Osteoblast (primary cell): ENCODE measurements at places on chromosomes 2 and 18. TPM values are rescaled to one million over a fixed set of nuclear protein-coding genes. Genes with fewer than 3 reads are reported as not detected.

The TTC31 gene
- total RNA-seq, result 17.0 and 18.3 TPM in 2 replicates

The NT5DC4 gene
- not detected in 2 replicates for total RNA-seq

The LINC00305 gene
- total RNA-seq, result not detected in 2 replicates

The OSGEPL1 gene
- total RNA-seq, result 7.2 and 9.4 TPM in 2 replicates

The EGR4 gene
- not detected in 2 replicates for total RNA-seq

The SH3RF3 gene
- 14.7 and 14.8 TPM in 2 replicates for total RNA-seq

The ACVR1 gene
- 52.5 and 53.9 TPM in 2 replicates for total RNA-seq

The POTEC gene
- 0.29 and 0.36 TPM in 2 replicates for total RNA-seq

The GKN2 gene
- total RNA-seq, result not detected in 2 replicates

The SCG2 gene
- 2.2 and 2.4 TPM in 2 replicates for total RNA-seq

GRCh38 chr2:217092710-217093379 is 233.0 kb upstream of the TNP1 start:
- H3K4me3 ChIP-seq, result no peak overlapping the region
- H3K36me3 ChIP-seq, result no peaks in the 10 kb centered on the region
- H3K27me3 ChIP-seq, result no peaks in the 10 kb centered on the region
- H3K4me1 ChIP-seq, result peaks cover 5% of the 10 kb centered on the region

DNA sequence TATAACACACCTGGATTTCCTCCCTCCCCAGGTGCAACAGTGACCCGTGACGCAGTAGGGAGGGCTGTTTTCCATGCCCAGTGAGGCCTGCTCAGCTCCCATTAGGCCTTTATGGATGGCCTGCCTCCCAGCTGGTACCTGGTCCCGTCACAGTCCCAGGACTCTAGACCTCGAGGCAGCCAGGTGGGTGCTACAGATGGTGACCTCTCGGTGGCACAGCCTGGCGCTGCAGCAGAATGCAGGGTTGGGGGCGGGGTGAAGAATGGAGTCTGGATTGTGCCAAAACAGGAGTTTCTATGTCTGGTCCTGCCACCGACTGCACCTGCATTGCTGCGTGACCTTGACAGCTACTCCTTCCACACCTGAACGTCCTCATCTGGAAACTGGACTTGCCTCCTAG is 18.0 kb upstream of the YWHAQ start:
- no peak overlapping the region for H3K27ac ChIP-seq
- H3K27me3 ChIP-seq, result no peaks in the 10 kb centered on the region
- DNase-seq, result no peak
- no peak overlapping the region for H3K4me3 ChIP-seq

GRCh38 chr2:8653485-8653884 is 28.4 kb upstream of the ID2 start:
- H3K4me1 ChIP-seq, result peaks cover 9% of the 10 kb centered on the region
- H3K27ac ChIP-seq, result no peak overlapping the region
- no peak overlapping the region for H3K4me3 ChIP-seq
- no peak for DNase-seq

DNA sequence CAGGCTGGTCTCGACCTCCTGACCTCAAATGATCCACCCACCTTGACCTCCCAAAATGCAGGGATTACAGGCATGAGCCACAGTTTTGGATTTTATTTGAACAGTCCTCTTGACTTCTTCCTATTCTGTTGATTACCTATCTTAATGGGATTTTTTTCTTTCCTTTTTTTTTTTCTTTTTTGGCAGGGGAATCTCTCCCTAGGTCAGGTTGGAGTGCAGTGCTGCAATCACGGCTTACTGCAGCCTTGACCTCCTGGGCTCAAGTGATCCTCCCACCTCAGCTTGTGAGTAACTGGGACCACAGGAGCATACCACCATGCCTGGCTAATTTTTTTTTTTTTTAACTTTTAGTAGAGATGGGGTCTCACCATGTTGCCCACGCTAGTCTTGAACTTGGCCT is 2.8 kb downstream of the MTHFD2 start:
- DNase-seq, result no peak
- no peaks in the 10 kb centered on the region for H3K27me3 ChIP-seq
- no peak overlapping the region for H3K4me3 ChIP-seq
- H3K4me1 ChIP-seq, result peaks cover 40% of the 10 kb centered on the region

DNA sequence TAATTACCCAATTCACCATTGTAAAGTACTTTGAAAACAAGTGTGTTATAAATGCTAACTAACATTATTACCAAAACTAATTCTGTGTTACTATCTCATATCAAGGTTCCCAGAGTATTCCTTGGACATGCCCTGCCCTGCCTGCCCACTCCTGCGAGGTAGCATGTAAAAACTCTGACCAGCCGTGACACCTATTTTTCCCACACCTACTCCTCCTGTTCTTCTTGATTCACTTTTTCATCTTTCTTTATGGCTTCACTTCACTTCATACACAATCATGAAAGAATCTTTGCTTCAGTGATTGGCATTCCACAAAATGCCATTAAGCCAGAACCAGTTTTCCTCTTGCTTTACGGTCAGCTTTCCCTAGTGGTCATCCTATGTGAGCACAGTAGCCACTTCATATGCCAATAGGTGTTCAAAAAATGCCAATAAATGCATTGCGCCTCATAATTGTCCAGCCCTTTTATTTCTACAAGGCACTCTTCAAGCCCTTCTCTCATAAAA is 42.6 kb upstream of the SETBP1 start:
- H3K27me3 ChIP-seq, result no peaks in the 10 kb centered on the region
- DNase-seq, result no peak
- peaks cover 4% of the 10 kb centered on the region for H3K4me1 ChIP-seq
- no peaks in the 10 kb centered on the region for H3K36me3 ChIP-seq

DNA sequence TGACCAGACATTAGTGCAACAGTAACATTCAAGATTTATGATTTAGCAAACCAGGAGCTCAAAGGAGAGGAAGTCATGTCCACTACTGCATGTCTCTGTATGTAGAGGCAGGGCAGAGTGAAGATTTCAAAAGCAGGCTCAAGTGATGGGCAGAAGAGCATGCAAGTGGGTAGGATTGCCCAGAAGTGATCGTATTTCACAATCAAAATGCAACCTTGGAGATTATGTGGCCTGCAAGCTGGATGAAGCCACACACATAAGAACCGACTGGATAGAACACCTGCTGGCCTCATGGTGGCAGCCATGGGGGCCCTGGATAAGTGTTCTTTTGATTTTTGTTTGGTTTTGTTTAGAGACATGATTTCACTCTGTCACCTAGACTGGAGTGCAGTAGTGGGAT is 286.8 kb upstream of the RAB12 start:
- H3K27ac ChIP-seq, result no peak overlapping the region
- no peak for DNase-seq

- no peaks in the 10 kb centered on the region for H3K36me3 ChIP-seq
- no peak overlapping the region for H3K4me3 ChIP-seq
- H3K4me1 ChIP-seq, result peaks cover 11% of the 10 kb centered on the region
- DNase-seq, result no peak
- H3K27ac ChIP-seq, result no peak overlapping the region
- H3K27me3 ChIP-seq, result no peaks in the 10 kb centered on the region
These were observed 28.0 kb downstream of the CD28 start for GRCh38 chr2:203734276-203734983.

DNA sequence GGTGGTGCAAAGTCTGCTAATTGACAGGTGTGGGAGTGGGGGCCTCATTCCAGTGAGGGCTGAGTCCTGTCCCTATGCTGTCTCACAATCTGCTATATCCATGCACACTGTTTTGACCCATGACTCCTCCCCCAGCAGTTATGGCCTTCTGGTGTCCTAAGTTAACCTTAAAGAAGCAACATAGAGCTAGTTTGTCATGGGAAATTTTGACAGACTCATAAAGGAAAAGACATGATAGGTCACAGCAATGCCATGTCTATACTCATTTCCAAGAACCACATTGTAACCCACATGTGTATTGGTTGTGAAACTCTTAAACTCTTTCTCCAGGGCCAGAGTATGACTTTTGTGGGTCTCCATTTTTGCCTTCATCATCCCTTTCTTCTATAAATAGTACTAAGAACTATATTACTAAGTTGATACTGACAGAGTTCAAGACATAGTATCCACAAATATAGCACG is 78.2 kb upstream of the SLC1A4 start:
- no peak for DNase-seq
- H3K27ac ChIP-seq, result no peak overlapping the region
- no peaks in the 10 kb centered on the region for H3K4me1 ChIP-seq
- no peaks in the 10 kb centered on the region for H3K36me3 ChIP-seq
- peaks cover 17% of the 10 kb centered on the region for H3K27me3 ChIP-seq

DNA sequence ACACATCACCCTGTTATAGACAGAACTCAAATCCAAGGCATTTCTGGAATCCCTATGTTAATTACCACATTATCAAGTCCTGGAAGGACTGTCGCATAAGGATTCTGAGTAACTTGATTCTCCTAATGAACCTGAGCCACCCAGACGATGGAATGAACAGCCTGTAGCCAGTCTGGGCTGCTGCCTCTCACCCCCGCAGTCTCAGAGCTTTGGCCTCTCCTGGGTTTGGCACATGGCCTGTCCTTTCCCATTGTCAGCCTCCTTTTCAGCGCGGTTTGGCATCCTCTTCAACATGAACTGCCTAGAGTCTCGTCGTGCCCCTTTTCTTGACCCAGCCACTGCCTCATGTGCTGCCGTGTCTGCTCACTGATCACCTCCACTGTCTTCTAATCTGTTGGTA is 147.6 kb downstream of the SLC8A1 start:
- peaks cover 4% of the 10 kb centered on the region for H3K4me1 ChIP-seq
- H3K27me3 ChIP-seq, result no peaks in the 10 kb centered on the region
- H3K4me3 ChIP-seq, result no peak overlapping the region
- H3K27ac ChIP-seq, result no peak overlapping the region
- no peaks in the 10 kb centered on the region for H3K36me3 ChIP-seq

- peaks cover 17% of the 10 kb centered on the region for H3K4me1 ChIP-seq
- no peak for DNase-seq
- no peak overlapping the region for H3K4me3 ChIP-seq
- H3K27me3 ChIP-seq, result no peaks in the 10 kb centered on the region
- H3K27ac ChIP-seq, result no peak overlapping the region
- no peaks in the 10 kb centered on the region for H3K36me3 ChIP-seq
These were observed 259.7 kb downstream of the TMX3 start for GRCh38 chr18:68455229-68455603.

DNA sequence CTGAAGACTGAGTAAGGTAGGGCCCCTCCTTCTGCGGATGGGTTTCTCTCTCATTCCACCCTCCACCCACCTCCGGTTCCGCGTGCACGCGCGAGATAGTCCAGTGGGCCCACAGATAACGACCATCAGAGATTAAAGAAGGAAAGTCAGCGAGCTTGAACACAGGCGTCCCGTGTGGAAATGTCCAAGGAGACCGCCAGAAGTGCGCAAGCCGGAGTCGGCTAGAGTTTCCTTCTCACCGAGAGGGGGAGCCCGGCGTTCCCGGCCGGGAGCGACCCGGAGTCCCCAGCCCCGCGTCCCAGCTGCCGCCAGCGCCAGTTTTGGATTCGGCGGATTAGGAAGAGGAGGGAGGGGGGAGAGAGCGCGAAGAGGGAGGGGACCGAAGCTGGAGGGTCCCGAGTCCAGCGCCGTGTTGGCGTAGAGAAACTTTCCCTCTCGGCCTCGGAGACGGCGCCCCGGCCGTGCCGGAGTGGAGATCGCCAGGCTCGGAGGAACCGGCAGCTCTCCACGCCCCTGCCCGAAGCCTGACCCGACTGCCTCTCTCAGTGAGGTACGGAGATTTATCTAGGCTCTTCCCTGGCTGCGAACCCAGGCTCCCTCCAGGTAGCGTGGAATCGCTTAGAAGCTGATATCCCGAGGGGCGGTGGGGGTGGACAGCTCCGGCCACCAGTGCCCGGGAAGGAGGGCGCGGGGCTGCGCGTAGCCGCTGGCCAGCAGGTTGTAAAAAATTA is at the start of gene GULP1:
Gene GULP1, plus strand, starts transcription at position 258 of the 731 bp plus-strand sequence. CDS start 185,829 bp downstream, outside the sequence.
- H3K27ac ChIP-seq, result peak within 1 kb of the TSS; percentile 59
- no peaks in the 10 kb centered on the region for H3K27me3 ChIP-seq
- H3K36me3 ChIP-seq, result no peaks in the 10 kb centered on the region
- peak within 1 kb of the TSS; percentile 87 for H3K4me3 ChIP-seq
- DNase-seq, result peak; percentile 91

DNA sequence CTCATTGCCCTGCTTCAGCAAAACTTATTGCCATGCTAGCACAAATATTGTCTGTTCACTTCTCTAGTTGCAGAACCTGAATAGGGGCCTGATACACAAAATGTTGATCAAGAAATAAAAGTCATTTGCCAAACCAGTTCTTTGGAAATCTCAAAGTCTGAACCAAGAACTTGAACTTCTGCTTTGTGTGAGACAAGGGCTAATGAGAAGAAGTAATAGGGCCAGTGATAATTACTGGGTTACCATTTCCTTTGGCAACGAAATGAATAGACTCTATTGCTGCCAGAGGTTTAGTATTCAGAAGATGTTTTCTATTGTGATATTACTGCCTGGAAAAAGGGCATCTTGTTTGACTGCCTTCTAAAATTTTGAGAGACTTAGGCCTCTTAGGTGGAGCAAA is 35.0 kb downstream of the TMEFF2 start:
- no peak overlapping the region for H3K4me3 ChIP-seq
- peaks cover 5% of the 10 kb centered on the region for H3K4me1 ChIP-seq
- no peak overlapping the region for H3K27ac ChIP-seq
- no peaks in the 10 kb centered on the region for H3K27me3 ChIP-seq

DNA sequence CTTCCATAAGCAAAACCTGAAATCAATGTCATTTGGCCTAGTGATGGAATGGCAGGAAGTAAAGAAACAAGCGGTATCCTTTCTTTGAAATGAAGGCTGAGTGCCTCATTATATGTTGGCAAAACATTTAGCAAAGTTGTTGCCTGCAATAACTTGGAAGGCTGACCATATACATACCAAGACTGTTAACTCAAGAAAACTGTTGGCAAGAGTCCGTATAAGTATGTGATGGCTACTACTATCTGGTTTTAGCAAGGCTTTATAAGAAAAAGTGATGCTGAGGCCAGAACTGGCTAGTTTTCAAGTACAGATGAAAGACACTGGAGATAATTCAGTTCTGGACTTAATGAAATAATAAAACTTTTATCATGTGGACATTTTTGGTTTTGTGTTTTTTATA is 356.2 kb downstream of the ZNF521 start:
- H3K27ac ChIP-seq, result no peak overlapping the region
- no peak for DNase-seq
- no peaks in the 10 kb centered on the region for H3K27me3 ChIP-seq

- H3K4me3 ChIP-seq, result no peak within 1 kb of the TSS
- DNase-seq, result peak; percentile 48
- no peaks in the 10 kb centered on the region for H3K4me1 ChIP-seq
- H3K27ac ChIP-seq, result no peak within 1 kb of the TSS
- H3K27me3 ChIP-seq, result peaks cover 2% of the 10 kb centered on the region
These were observed at the start of gene DLGAP1 for GRCh38 chr18:4455113-4455811. Gene DLGAP1 (minus strand): TSS chr18:4455307.

DNA sequence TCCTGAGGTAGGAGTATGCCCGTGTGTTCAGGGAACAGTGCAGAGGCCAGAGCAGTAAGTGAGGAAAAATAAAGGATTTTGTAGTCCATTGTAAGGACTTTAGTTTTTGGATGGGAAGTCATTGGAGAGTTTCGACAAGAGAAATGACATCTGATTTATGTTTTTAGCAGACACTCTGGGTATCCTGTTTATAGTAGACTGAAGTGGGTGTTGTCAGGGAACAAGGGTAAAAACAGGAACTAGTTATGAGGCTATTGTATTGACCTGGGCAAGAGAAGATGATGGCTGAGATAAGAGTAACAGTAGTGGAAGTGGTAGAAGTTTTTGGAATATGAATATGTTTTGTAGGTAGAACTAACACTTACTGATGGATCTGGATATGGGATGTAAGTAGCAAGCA is 59.8 kb downstream of the GTF2A1L start:
- no peak overlapping the region for H3K4me3 ChIP-seq
- no peaks in the 10 kb centered on the region for H3K27me3 ChIP-seq
- H3K4me1 ChIP-seq, result no peaks in the 10 kb centered on the region
- no peak for DNase-seq
